ENCODE measurements at places on chromosomes 5 and 9.

DNA sequence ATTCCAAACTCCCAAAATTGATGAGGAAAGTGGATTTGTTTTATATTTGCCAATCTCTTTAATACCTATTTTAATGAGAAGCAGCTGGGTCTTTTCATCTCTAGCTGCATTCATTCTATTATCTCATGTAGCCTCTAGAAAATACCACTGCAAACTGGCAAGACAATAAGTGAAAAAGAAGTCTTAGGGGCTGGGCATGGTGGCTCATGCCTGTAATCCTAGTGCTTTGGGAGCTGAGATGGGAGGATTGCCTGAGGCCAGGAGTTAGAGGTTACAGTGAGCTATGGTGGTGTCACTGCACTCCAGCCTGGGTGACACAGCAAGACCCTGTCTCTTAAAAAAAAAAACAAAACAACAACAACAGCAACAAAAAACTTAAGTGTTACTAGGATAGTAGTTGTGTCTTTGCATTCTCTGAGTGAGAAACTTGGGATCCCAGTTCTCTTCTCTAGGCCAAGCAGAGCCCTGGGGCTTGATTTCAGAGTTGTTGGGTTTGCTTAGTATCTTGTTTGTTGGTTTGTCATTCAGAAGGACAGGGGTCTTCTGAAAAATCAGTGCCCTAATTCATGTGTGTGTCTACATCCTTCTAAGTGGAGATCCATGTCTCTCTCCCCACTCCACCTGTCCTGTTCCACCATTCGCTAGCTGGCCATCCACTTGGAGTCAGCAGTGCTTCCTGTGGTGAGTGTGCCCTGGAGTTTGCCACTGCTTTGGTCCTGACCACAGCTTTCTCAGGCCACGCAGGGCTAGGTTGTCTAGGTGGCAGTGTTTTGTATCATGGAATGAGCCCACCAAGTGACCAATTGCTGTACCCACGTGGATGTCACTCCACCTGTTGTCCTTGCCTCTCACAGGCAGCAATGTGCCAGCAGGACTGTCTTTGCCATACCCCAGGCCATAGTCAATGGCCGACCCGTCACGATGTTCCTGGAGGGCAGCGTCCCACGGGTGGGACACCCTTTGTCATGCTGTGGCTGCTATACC lies 19.5 kb downstream of the MARCHF6 start:
- no peak for DNase-seq

- peak; percentile 98 for DNase-seq
These were observed 6.6 kb upstream of the NFIB start for GRCh38 chr9:14320271-14321181.

- DNase-seq = peak; percentile 11
These were observed 1.1 kb upstream of the SSBP2 start for GRCh38 chr5:81751836-81752643.

DNA sequence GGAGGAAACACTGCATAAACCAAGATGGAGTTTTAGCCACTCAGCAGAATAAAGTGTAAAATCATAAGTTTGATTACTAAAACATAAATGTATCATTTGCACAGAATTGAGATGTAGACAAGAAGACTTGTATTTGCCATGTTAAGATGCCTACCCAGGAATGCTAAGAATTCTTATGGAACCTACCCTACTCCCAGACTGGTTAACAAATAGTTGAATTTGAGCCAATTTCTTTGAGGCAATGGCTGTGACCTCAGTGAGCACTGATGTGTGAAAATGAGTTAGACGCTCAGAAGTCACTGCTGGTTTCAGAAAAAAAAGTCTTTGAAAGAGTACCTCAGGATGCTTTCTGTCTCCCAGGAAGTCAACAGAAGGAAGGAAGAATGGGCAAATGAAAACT lies 95.6 kb downstream of the ESM1 start:
- peak; percentile 24 for DNase-seq

DNA sequence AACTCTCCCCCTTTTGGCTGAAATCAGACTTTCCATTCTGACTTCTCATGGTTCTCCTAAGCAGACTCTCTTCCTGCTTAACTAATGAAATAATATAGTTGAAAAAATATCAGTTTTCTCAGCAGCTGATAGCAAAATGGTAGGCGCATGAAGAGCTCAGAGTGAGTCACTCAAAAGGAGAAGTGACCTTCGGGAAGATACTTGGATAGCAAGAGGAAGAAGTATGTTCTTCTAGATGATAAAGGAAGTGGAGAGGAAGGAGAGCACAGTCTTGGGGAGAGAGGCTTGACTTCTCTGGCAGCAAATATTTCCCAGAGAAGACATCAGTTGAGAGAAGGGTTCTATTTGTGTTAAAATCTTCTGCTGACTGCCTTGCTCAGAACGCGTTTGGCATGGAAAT lies 101.5 kb downstream of the TAF11L14 start:
- DNase-seq = no peak

DNA sequence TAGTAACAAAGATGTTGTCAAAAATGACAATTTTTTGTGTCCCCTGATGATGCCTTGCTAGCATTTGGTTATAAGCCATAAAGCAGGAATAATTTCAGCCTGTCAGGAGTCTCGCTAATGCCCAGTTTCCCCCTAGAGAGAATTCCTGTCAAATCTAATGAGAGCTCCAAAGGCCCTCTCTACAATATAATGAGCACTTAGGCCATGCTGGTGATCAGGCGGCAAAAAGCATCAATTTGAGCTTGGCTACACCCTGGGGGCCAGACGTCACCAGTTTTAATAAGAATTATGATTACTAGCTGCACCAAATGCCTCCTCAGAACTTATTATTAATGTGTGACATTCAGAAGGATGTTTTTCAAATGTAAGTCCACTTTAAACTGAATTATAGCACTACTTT lies 6.1 kb downstream of the TLE1 start:
- no peak for DNase-seq

All from fibroblast of villous mesenchyme (primary cell).